Stimulated activated CD8-positive, alpha-beta memory T cell treated with anti-CD3 and anti-CD28 coated beads, Interleukin-4, amount 100 ng/mL, for 4 hours (primary cell): ENCODE measurements at places on chromosomes 2 and 18.
A peak's percentile ranks its signal among the peaks of the same experiment; 100 is the strongest.

DNA sequence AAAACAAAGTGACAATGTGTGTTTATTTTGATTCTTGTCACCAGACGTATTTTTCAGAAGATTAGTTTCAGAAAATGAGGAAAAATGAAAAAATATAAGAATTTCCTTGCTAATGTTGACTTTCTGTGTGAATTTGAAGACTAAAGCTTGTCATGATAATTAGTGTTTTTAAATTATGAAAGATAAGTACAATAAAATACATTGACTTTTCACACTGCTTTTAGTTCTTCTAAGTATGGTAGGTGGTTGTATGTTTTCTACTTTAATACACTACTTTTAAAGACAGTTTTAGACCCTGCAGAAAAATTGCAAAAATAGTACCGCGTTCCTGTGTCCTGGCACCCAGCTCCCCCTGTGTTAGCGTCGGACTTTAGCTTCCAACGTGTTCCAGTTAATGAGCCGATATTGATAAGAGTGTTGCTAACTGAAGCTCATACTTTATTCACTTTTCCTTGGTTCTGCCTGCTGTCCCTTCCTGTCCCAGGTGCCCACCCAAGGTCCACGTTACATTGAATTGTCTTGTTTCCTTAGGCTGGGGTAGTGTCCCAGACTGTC is 695 bp downstream of the RBFA start:
- DNase-seq = no peak

- no peak for DNase-seq
These were observed 30.1 kb downstream of the IDH1 start for GRCh38 chr2:208224802-208225201.

DNA sequence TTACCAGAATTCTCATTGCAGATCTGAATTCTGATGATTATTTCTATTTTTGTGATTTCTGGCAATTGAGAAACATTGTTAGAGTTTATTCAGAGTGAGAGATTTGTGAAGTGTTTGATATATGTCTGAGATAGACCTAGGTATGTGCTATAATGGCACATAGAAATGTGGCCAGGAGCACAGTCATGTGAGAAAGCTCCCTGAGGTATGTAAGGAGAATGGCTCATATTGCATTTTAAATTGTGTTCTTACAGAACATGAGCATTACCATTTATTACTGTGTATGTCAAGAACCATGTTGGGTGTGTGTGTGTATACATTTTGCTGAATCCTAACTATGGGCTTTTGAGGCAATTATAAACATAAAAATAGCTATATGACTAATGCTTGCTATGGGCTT is 101.2 kb downstream of the RAPGEF4 start:
- DNase-seq = no peak

DNA sequence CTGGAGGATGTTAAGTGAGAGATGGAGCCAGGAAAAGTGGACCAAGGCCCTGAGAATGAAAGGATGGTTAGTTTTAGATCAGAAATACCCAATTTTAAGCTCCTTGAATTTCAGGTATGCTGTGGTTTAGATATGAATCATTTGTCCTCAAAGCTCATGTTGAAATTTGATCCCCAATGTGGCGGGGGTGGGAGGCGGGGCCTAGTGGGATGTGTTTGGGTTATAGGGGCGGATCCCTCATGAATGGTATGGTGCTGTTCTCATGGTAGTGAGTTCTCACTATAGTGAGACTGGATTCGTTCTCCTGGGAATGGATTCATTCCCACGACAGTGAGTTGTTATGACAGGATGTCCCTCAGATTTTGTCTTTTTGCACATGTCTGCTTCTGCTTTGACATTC is 11.4 kb downstream of the MYO5B start:
- DNase-seq = no peak

DNA sequence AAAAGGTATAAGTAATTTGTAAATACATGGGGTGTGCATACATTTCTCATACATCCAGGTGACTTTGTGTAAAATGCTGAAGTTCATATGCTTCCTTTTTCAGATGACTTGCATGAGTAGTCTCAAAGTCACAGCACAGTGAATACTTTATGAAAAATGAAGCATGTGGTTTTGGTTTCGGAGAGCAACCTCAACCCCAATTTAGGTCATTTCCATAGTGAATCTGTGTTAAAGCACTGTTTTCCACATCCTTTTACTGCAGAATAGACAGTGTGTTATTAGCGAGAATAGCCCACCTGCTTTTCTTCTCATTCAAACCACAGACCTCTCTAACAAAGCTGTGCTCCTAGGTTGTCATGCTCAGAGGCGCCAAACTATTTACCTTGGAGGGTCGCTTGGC is 204.4 kb upstream of the RASGRP3 start:
- DNase-seq = no peak

DNA sequence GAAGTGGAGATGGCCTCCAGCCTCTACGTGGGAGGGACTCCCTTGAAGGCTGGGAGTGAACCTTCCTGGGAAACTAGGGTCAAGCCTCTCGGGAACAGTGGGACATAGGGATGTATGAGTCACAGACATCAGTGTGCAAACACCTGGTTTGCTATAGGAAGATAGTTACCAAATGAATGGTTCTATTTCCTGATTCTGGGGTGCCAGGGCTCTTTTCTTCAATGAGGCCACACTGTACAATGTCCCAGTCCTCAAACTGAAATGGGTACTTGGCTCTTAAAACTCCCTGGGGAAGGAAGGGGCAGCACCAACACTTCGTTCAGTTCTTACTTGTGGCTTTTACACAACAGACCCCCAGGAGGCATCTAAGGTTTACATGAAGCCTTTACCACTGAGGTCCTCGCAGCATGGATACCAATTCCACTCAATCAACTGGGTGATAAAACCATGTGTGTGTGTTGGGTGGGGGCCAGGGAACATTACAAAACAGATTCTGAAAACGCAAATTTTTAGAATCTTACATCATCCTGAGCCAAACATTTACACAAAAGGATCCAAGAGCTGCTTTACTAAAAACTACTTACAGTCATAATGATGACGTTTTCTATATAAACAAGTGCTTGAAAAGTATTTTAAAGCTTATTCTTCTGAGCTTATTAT is 10.4 kb downstream of the ERFE start:
- DNase-seq = no peak

DNA sequence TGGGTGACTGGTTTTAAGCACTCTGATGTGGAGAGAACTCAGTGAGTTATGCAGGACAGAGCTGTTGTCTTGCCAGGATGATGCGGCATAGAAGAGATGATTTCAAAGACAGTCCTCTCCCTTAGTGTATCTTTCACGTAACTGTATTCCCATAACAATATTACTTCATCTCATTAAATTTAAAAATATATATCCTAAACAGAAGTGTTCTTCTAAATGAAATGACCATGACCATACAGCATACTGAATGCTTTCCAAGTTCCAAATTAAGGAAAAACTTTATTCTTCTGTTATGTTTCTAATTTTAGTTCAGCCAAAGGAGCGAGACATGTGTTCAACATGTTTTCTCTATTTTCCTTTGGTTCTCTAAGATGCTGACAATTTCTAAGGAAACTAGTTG is 600.1 kb upstream of the FSHR start:
- no peak for DNase-seq

DNA sequence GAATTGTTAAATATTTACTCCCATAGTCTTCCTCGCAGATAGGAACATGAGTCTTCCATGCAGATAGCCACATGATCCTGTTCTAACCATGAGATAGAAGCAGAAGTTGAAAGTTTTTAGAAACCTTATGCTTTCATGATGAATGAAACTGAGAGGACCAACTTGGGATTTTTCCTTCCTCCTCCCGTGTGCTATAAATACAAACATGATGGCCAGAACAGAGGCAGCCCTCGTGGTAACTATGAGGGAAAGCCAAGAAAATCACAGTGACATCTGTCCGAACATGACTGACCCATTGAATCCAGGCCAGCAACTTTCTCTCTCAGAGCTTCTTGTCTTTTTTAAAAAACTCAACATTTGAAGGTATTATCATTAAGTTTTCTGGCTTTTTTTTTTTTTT is 78.5 kb downstream of the ACAA2 start:
- DNase-seq = no peak

- no peak for DNase-seq
These were observed 167.1 kb upstream of the KYNU start for GRCh38 chr2:142710336-142710735.

- DNase-seq = no peak
These were observed 26.5 kb downstream of the ACVR1 start for GRCh38 chr2:157849591-157849990.

- no peak for DNase-seq
These were observed 124.7 kb upstream of the GATA6 start for GRCh38 chr18:22044474-22045220.

GRCh38 chr2:118496467-118496866 is 351.0 kb downstream of the EN1 start:
- no peak for DNase-seq

DNA sequence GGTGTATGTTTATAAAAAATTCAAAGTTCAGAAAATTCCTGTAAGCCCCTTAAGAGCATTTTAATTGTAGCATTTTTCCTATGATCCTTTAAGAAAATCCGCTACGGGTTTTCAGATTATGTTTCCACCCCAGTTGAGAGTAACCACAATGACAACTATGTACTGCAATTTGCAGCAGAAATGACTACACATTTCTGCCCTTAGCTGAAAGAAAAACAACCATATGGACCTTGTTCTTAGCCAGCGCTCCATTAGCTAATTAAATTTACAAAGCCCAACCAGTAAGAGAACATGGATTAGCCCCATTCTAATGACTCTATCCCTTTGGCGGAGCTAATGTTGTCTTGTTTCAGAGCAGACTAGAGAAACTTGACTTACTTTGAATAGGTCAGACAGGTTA is 247.6 kb downstream of the SLC8A1 start:
- no peak for DNase-seq

DNA sequence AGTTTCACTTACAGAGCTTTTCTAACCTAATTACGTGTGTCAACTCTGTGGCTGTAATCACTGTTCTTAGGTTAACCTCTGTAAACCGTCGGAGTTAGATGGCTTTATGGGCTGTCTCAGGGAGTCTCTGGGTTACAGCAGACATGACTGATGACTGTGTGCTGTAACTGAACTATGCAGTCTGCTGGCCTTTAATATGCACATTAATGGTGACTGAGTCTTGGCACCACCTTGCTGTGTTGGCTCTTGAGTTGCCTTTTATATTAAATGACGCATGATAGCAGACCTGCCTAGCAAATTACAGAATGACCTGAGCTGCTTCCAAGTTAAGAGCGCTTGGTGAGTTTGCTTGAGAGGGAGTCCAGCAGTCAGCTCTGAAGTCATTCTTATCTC is 90.1 kb downstream of the ACKR3 start:
- DNase-seq = no peak

- peak; percentile 49 for DNase-seq
These were observed 83.9 kb downstream of the ARHGEF4 start for GRCh38 chr2:130920415-130921163.

- DNase-seq = no peak
These were observed 1.0 kb upstream of the ZNF532 start for GRCh38 chr18:58863539-58864145.

DNA sequence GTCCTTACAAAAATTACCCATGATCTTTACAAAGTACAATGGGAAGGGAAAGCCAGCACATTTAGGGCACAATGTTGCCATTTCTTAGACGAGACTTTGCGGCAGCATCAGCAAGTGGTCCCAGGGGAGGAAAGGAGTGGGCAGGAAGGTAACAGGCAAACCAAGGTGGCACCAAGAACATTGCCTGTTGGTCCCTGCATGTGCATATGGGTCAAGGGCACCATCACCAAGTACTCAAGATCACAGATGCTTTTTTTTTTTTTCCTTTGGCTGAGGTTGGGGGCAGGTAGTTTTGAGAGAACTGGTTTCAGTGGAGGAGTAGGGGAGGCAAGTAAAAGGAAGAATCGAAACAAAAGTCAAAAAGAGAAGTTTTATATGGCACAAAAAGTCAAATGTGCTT is 752 bp upstream of the CYTIP start:
- DNase-seq = no peak

DNA sequence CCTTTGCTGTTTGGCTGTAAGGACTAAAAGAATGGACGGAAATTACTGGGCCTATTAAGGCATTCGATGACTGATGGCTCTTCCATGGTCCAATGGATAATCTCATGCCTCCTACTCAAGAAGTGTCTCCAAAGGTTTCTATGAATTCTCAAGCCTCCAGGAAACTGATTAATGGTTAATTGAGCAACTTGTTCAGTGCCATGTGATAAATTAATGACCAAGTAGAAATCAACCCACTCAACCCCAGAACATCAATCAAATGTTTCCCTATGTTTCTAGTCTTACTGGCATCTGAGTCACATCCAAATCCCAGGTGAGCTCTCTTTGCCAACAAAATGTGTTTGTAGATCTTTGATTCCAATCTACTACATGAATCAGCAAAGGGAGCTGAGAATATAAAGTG is 103.6 kb downstream of the NXPH2 start:
- DNase-seq = no peak

GRCh38 chr18:49368876-49369440 is 91.5 kb downstream of the DYM start:
- DNase-seq = no peak

- DNase-seq = no peak
These were observed 63.1 kb upstream of the B3GNT7 start for GRCh38 chr2:231332388-231332787.

GRCh38 chr2:139469985-139470384 is 689.8 kb upstream of the NXPH2 start:
- DNase-seq = no peak

- no peak for DNase-seq
These were observed 9.8 kb upstream of the RUFY4 start for GRCh38 chr2:218059289-218059688.

GRCh38 chr18:59233017-59233410 is 13.1 kb downstream of the GRP start:
- DNase-seq = no peak

DNA sequence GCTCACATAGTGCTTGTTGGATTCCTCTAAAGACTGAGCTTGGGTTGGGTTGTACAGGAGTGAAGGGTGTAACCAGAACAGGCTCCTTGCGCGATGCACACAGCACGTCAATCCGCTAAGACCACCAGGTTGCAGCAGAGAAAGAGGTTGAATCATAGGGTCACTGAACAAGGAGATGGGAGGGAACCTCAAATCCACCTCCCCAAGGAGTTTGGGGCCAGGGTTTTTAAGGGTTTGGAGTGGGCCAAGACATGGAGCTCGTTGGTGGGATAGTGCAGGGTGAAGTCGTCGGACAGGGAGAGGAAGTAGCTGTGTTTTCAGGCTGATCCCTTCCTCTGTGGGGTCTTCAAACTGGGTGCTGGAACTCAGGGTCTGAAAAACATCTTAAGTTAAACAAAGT is 20.8 kb upstream of the MTCL1 start:
- no peak for DNase-seq

- no peak for DNase-seq
These were observed 20.8 kb downstream of the SEH1L start for GRCh38 chr18:12968619-12969018.

DNA sequence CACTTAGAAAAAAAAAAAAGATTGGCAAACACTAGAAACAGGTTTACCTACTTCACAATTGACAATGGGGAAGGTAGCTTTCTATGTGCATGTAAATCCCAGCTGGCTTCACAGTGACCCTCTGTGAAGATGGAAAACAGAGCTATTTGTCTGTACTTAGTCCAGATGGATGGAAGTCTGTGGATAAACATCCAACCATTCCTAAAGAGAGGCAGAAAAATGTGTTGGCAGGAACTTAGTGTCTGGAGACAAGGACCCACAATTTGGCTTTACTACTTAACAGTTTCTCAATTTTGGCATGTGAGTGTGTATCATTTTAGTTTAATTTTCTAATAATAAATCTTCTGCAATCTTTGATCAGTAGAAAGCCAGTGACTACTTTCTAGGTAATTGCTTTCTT is 154.4 kb downstream of the RAD51AP2 start:
- no peak for DNase-seq
